Inflammatory macrophage (primary cell): ENCODE measurements at places on chromosomes 2 and 18.

DNA sequence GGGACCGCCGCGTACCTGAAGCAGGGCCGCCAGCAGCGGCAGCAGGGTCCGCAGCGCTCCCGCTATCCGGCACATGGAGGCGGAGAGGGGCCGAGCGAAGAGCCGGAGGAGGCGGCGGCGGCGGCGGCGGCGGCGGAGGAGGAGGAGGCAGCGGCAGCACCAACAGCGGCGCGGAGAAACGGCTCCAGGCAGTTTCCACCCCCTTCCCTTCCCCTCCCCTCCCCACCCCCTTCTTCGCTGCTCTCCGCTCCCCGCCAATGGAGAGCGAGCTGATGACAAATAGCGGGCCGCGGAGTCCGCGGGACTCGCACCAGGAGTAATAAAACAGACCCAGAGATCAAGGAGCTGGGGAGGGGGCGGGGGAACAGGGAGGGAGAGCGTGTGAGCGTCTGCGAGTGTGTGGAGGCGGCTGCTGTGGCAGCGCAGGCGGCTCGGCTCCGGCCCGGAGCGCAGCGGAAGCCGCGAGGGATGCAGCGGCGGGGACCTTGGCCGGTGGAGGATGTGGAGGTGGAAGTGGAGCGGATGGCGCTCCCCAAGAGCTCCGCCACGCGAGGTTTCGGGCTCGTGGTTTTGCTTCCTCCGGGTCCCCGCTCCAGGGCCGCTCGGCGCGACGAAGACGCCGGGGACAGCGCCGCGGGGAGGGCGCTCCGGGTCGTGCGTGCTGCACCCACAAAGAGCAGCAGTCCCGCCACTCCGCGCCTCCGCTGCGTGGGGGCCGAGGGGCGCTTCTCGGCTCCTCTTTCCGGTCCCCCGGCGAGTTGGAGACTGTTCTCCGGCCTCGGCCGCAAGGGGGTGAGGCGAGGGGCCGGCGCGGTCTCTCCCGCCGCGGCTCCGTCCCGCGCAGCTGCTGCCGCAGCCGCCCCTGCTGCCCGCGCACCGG, at the start of gene CDH2:
CDH2 (minus strand) TSS at position 183 of the 880 bp plus-strand sequence; CDS start at position 75, 108 bp downstream.
- DNase-seq = peak; percentile 3

- no peak for DNase-seq
These were observed 8.4 kb upstream of the INO80C start for GRCh38 chr18:35506024-35506712.

DNA sequence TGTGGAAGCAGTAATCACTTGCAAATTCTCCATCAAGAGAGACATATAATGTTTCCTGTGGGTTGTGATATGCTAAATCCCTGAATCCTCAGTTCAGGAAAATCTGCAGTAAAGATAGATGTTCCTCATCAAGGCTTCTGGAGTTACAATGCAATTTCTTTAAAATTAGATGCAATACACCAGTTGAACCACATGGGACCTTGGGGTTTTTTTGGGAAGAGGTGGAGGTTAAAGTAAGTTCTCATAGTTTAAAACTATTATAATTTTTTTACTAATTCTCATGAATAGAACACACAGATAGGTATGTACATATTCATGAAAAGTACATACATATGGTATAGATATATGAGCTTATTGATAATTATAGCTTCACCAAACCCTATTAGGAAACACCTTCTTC, 496.2 kb downstream of the SATB2 start:
- DNase-seq = no peak

GRCh38 chr18:45284174-45284573, 331.1 kb upstream of the SLC14A2 start:
- peak; percentile 28 for DNase-seq

DNA sequence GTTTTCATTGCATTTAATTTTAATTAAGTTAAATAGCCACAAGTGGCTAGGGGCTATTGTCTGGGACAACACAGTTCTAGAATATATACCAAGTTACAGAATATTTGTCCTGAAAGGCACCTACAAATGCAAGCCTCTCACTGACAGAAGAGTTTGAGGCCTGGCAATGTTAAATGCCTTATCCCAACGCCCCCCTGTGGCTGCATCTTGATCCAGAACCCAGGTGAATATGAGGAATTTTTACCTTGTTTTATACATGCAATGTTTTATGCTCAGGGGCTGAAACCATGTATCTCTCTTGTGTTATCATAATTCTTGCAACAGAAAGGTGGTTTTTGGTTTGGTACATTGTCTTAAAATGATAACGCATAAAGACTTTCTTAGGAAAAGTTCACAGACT, 71.8 kb upstream of the SEC11C start:
- DNase-seq = no peak

DNA sequence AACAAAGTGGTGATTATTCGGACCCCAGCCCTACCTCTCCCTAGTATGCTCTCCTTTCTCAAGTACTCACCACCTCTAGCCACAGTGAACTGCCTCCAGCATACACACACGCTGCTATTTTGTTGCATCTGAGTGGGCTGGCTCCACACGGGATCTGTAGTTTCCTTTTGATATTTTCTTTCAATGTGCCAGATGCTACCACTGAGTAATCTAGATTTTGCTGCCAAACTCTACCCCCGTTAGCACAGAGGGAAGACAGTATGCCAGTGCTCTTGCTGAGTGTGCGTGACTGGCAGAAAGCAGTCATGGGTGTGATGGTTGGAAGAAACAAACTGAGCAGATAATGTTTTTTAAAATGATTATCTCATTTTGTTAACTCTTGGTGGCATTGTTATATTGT, 11.6 kb downstream of the CFLAR start:
- DNase-seq = peak; percentile 66

DNA sequence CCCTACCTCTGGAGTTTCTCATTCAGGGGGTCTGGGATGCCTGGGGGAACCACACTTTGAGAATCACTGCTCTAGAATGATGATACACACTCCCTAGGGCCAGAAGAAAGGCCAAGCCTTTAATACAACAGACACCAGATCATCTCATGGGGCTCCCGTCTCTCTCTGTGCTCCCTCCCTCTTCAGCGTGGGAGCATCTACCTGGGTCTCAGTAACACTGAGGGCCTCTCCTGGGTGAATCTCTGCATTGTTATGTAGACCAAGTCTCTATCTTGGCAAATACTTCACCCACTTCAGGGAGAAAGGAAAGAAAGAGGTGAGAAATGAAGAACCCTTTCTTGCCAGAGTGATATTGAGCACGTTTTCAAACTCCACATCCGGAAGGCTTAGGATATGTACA, 146.8 kb upstream of the MSH6 start:
- no peak for DNase-seq

DNA sequence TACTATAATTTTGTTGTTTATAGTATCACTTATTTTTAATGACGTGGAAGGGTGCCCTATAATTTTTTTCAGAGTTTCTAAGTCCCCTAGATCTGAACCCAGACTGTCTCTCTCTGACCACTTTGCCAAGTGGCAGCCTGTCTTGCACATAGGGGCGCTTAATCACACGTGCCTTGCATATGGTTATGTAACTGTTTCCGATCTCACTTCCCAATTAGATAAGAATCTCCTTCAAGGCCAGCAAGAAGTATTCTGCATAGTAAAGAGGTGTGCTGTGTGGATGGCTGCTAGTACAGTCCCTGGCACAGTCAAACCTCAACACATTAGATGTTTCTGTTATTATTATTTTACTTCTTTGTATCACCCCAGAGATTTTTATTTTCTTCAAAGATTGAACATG, 197.8 kb upstream of the SIX2 start:
- no peak for DNase-seq

GRCh38 chr2:68185541-68186164, 28.0 kb downstream of the PNO1 start:
- DNase-seq = peak; percentile 65

GRCh38 chr2:153098073-153098472, 379.7 kb downstream of the ARL6IP6 start:
- no peak for DNase-seq

GRCh38 chr2:233339427-233339826, 14.9 kb upstream of the DGKD start:
- DNase-seq = peak; percentile 55

DNA sequence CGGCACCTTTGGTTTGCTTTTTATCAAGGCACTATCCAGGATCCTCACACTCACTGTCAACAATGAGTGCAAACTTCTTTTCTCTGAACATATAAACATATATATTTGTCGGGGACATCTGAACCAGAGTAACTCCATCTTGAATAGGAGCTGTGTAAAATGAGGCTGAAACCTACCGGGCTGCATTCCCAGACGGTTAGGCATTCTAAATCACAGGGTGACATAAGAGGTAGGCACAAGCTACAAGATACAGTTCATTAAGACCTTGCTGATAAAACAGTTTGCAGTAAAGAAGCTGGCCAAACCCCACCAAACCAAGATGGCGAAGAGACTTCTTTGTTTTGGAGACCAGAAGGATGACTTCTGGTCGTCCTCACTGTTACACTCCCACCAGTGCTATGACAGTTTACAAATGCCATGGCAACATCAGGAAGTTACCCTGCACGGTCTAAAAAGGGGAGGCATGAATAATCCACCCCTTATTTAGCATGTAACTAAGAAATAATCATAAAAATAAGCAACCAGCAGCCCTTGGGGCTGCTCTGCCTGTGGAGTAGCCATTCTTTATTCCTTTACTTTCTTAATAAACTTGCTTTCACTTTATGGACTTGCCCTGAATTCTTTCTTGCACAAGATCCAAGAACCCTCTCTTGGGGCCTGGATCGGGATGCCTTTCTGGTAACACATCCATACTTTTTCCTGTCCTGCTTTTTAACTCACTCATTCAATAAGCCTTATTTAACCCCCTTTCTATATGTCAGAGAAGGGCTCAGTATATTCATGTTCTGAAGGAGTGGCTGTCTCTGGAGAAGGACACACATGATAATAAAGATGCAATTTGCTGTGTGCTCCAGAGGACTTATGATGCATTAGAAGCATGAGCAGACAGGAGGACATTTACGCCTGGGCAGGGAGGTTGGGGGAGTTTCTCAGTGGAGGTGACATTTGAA, 65.4 kb downstream of the TACR1 start:
- DNase-seq = no peak

DNA sequence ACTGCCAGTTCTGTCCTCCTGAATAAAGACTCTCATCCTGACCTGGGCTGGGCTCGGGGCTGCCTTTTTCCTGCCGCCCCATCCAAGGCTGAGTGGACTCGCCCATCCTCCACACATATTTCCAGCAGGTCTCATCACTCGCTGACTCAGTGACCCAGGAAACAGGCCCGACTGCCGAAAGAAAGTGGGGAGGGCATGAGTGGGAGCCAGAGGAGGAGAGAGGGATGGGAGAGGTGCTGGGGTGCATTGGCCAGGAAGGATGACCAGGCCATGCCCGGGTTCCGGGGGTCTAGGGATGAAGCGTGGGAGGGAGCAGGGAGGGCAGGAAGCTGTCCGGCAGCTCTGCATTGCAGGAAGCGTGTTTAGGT, 66.7 kb downstream of the TWIST2 start:
- no peak for DNase-seq

DNA sequence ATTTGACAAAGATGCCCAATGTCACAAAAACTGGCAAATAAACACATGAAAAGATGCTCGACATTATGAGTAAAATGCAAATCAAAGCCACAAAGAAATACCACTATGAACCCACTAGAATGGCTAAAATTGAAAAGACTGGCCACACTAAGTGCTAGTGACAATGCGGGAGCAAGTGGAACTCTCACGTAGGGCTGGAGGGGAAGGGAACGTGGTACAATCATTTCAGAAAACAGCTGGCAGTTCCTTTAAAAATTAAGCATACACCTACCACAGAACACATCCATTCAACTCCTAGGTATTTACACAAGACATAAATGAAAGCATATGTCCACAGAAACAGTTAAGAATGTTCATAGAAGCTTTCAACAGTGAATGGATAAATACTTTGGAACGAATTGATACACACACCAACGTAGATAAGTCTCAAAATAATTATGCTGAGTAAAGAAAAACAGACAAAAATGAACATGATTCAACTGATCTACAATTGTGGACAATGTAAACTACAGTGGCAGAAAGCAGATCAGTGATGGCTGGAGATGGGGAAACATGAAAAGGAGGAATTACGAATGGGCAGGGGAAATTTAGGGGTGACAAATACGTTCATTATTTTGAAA, 71.7 kb downstream of the MYOM1 start:
- no peak for DNase-seq

DNA sequence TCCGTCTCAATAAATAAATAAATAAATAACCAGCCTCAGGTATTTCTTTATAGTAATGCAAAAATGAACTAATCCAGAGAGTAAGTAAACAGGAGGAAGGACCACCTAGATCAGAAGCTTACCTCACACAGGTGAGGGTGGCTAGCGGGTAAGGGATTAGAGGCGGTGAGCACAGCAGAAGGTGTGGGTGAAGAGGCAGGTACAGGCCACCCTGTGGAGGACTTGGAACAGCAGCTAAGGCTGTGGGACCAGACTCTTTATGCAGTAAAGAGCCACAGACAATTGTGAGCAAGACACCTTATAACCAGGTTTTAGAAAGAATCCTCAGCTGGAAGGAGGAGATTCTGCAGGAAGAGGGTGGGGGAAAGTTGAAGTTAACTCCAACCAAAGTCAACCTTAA, 34.2 kb upstream of the TTR start:
- DNase-seq = no peak

DNA sequence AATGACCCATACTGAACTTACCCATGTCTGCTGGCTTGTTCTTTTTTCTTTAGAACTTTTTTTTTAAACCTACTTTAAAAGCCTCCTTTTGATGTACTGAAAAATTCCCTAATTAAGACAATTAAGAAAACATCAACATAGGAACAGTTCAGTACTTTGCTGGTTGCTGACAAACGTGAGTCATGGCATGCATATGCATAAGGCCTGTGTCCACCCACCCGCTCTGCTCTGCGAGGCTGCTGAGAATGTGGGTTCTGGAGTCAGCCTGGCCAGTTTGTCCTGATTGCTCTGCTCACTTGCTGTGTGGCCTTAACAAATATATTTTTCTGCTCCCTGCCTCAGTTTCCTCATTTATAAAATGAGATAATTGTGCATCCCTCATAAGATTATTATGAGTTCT, 27.3 kb downstream of the LAMA3 start:
- no peak for DNase-seq

- no peak for DNase-seq
These were observed 467.2 kb downstream of the SPAG16 start for GRCh38 chr2:213751446-213751845.

DNA sequence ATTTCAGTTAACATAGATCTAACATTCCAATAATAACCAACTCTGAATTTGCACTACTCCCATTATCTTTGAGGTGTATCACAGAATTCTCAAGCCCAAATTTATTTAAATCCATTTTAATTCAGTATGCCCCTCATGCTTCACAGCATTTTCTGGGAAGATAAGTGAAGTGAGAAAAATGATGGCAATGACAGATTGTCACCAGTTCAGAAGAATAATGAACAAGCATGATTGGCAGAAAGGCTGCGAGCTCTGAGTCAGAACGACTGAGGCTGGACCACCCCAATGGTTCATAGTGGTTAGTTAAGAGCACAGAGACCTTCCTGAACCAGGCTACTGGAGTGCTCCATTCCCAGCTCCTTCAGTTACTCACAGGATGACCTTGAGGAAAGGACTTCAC, 4.9 kb downstream of the SPRED2 start:
- DNase-seq = no peak
